ENCODE measurements at places on chromosomes 4 and X.

DNA sequence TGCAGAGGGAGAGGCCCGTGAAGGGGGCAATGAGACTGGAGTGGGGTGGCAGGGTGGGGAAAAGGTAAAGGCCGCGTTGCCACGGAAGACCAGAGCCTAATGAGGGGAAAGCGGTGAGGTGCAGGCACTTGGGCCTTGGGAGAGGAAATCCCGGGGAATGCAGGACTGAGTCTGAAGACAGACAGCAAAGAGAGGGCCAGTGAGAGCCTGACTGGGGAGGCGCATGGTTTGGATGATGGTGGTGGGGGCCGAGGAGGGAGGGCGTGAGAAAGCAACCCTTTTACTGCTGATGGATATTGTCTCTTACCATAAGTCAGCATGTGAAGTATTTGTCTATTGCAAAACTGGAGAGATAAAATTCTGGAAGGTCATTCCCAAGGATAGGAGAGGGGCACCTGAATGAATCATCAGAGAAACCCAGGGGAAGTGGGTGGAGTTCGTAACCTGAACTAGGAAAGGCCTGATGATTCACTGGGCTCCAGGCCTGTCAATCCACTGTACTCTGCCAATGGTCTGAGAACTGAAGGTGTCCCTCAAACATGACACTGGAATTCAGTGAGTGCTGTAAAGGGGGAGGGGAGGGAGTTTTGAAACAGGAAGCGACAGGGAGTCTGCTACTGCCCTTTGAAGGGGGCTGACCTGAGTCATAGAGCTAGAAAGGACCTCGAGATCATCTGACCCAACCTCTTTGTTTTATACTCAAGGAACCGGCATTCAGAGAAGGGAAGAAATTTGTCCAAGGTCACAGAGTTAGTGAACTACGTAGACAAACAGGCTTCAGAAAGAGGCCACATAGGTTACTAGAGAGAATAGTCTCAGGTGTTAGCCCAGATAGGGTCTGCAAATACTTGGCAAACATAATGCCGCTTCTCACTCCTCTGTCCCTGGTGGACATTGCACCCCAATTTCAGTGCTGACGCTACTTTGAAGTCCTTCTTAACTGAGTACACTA, 52.2 kb downstream of the NALF2 start:
- no peak for DNase-seq

GRCh38 chr4:85495621-85496020, 20.7 kb downstream of the ARHGAP24 start:
- DNase-seq, result no peak

- no peak for DNase-seq
Observed at GRCh38 chrX:30568136-30568535, 9.4 kb downstream of the TASL start.

DNA sequence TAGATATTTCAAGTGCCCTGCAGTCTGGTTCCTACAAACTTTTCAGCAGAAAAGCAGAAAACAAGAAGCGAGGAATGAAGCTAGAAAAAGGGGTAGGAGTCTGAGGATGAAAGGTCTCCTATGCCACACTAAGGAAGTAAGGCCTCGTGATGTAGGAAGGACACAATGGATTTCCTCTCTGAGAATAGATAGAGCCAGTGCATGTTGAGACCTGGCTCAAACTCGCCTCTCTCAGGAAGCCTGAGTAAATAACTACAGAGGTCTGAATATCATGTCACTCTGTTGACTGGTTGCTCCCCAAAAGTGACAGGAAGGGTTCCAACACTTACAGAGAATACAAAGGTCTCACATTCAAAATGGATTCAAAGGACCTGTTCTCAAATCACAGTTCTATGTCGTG, 93.3 kb downstream of the GRIA3 start:
- DNase-seq, result no peak

DNA sequence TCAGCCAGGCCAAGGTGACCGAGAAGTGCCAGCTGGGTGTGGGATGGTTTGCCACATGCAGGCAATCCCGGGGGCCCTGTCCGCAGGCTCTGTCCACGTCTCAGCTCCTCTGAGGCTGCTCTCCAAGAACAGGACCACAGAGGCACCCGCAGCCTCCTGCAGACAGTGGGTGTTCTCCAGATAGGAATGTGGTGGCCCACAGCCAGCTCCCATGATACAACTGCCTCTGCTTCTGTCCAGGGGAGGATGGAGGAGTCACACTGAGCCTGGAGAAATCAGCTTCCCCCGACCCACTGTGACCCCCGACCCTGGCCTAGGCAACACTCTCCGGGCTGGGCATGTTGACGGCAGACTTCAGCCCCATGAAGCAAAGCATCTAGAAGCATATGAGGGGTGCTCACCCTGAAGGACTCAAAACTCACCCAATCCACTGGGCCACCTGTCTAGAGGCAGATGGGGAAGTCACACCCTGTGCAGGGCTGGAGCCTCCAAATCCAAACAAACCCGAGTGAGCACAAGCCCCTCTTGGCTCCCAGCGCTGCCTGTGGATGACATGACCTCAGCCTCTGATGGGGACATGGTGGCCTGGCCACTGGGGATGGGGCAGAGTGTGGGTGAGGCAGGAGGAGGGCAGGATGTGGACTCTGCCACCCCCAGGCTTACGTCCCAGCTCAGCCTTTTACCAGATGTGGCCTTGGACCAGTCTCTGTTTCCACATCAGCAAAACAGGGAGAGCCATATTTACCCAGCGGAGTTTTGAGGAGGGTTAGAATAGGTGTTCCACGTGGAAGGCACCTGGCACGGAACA, 102.3 kb downstream of the PSAPL1 start:
- DNase-seq, result no peak

- no peak for DNase-seq
Observed at GRCh38 chrX:123713434-123713833, 19.4 kb downstream of the THOC2 start.

- no peak for DNase-seq
Observed at GRCh38 chrX:40473460-40474204, 107.1 kb upstream of the ATP6AP2 start.

DNA sequence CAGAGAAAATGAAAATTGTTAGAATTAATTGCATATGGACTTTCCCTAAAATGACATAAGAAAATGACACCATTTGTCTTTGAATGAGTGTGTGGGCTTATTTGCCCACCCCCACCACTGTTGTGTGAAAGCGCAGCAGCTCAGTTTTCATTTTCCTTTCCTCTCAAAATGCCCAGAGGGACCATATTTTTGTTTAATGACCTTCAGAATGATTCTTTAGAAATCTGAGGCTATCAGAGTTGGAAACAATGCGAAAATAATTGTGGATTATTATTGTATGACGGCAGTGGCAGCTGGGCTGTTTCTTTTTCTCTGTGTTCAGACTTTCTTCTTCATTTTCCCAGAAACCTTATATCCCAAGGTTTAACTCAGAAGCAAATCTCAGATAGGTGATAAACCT, 44.6 kb upstream of the TEX13A start:
- DNase-seq, result no peak

DNA sequence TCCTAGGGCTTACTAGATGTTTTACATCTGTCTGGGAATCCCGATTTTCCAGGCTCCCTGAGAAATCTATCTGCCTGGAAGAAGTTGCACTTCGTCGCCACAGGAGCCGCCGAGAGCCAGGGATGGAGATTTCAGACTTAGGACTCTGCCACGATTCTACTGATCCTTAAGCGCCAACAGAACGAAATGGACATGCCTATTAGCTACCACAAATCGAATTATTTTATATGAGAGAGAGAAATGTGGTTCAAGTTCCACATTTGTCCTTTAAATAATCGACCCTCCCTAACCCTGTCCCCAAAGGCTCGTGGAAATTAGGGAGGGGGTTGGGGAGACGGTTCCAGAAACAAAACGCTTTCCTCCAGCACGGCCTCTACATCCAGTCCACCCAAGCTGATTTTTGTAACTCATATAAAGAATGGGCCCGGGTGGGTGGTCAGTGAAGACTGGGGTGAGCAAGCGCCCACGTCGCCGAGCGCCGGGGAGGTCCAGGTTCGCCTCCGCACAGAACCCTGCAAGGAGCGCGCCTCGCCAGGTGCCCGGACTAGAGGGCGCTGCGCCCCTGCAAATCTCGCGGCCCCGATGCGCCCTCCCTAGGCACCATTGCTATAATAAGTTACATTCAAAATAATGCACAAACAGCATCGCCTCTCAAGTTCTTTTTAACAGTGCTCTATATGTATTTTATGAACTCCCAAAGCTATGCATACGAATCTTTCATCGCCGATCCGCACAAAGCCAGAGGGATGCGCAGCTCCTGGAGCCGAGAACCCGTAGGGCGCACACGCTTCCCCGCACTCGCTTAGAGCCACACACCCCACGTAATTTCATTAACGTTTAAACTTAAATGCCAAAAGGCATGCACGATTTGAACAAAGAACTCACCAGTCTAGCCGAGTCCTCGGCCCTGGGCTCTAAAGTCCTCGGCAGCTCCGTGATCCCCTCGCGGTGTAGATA, 2.1 kb upstream of the FAT1 start:
- DNase-seq, result no peak

- no peak for DNase-seq
Observed at GRCh38 chr4:122798917-122799316, 27.7 kb upstream of the FGF2 start.

DNA sequence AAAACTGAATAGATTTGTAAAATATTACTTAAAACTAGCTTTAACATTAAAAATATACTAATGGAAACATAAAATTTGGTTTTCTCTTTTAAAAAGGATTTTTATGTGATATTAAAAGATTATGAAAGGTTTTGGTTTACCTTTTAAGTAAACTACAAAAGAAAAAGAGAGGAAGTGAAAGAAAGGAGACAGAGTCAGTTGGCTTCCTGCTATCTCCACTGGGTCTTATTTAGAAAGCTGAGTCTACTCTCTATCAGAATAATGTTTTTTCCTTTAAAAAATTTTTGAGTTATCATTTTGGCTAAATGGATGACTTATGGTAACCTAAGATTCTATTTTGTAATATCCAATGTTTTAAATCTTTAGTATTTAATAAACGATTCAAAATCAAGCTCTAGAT, 21.6 kb upstream of the ATP8A1 start:
- DNase-seq, result no peak

DNA sequence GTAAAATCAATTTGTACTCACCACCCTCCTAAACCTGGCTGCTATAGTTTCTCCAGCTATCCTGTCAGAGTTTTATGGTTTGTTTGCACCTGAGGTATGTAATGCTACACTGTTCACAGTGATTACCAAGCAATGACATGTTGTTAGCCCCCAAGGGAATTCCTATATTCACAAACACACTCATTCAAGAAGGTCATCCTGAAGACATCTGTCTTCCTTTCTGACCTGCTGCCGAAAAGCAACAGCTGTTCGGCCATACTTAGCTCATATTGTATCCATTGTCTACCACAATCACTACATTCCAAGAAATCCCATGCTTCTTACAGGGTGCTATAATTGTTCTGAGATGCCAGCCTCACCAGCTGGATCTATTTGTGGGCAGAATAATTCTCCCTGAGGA, 160.1 kb upstream of the GYPA start:
- DNase-seq, result no peak

DNA sequence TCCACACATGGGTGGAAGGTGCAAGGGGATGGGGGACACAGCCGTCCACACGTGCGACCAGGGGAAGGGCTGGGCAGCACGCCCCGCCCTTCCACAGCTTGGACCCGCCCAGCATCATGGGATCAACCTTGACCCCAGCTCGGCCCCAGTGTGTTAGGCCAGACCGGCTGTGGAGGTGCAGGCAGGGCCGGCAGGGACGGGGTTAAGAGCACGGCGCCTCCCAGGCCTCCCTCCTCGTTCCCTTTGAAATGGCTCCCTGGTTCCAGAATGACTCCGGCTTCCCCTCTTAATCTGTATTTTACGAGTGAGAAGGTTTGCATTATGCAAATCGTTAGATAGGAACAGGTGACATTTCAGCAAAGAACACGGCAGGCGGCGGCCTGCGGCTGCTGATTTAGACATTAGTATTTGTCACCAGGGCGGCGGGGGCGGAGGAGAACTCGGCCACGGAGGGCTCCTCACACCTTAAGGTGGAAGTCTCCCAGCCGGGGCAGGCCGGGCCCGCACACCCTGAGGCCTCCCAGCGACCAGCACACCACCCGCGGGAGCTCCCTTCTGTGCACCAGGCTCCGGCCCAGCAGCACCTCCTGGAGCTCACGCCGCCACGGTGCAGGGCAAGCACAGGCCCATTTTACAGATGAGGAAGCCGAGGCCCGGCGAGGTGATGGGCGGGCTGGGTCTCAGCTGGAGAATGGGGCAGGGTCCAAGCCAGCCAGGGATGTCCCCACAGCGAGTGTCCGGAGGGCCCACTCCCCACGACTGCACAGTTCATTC, 116.1 kb downstream of the FAM53A start:
- no peak for DNase-seq

All from stimulated activated CD4-positive, alpha-beta T cell treated with anti-CD3 and anti-CD28 coated beads, Interleukin-4, amount 100 ng/mL, for 48 hours (primary cell).